Stimulated activated CD4-positive, alpha-beta T cell treated with anti-CD3 and anti-CD28 coated beads, Interleukin-2, amount 100 ng/mL, for 4 hours (primary cell): ENCODE measurements at places on chromosomes 5 and 9.

DNA sequence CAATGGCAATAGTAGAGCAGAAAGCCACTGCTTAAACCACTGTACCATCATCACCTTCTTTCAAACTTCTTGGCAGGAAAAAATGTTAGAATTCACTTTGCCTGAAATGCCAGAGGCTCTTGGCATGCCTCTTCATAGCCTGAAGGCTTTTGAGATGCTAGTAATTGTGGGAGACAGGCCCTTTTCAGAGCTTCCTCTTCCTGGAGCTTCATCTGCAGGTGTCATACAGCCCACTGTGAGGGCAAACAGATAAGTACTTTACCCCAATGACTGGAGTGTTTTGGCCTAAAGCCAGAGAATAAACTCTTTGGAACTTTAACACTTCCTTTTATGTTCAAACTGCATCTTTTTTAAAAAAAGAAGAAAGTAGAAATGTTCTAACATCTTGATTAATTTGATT is 81.3 kb upstream of the TMEM171 start:
- DNase-seq: no peak

DNA sequence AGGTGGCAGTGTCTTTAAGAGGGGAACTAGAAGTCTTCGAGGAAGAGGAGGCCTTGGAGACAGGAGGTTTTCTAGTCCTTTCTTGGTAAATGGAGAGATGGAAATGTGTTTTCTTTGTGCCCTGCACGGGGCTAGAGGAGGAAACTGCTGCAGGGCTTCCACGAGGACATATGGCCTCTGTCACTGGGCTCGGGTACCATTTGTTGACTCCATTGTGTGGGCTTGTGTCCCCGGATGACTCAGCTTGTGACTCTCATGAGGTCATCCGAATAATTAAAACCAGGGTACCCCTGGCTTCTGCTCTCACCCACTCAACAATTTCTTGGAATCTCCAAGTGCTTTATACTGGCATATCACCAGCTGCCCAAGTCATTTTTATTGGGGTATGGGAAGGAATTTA is 261.7 kb downstream of the KIF4B start:
- no peak for DNase-seq

GRCh38 chr5:139642213-139642612 is 5.9 kb upstream of the CXXC5 start:
- DNase-seq: no peak

DNA sequence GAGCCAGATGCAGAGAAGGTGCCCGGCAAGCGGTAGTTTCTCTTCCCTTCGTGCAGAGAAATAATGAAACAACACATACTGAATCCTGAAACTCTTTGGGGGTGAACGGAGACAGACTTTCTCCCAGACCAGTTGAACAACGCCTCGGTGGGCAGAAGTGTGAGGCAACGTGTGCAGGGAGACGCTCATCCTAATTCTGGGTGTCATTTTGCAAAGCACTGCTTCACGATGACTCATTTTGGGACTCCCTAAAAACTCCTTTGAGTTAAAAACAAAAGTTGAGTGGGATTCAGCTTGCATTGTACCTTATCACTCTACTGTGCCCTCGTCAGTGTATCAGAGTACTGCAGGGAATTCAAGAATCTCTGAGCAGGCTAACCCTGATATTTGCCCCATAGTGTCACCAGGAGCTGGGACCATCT is 3.5 kb upstream of the NEK6 start:
- DNase-seq: no peak

- no peak for DNase-seq
Measured at GRCh38 chr5:170554521-170555267, 50.9 kb downstream of the KCNIP1 start.

DNA sequence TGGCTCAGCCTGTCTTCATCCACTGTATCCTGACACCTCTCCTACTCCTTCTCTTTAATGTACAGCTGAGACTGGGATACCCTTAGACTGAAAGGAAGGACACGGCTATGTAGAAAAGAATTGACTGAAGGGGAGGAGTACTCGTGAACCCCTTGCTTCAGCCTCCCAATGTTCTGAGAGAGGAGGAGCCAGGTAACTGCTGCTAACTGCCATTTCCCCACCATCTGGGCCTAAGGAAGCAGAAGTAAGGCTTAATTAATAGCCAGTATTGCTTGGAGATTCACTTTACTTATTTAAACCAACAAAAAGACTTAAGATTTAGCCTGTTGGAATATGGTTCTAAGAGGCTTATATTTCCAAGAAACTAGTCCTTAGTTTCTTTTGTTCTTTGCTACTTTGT is 18.8 kb upstream of the RGS3 start:
- no peak for DNase-seq

GRCh38 chr5:74044936-74045335 is 418.9 kb downstream of the ARHGEF28 start:
- DNase-seq: no peak

- DNase-seq: no peak
Measured at GRCh38 chr5:143759396-143760130, 52.4 kb upstream of the HMHB1 start.

- DNase-seq: no peak
Measured at GRCh38 chr5:23648656-23649055, 141.2 kb downstream of the PRDM9 start.

DNA sequence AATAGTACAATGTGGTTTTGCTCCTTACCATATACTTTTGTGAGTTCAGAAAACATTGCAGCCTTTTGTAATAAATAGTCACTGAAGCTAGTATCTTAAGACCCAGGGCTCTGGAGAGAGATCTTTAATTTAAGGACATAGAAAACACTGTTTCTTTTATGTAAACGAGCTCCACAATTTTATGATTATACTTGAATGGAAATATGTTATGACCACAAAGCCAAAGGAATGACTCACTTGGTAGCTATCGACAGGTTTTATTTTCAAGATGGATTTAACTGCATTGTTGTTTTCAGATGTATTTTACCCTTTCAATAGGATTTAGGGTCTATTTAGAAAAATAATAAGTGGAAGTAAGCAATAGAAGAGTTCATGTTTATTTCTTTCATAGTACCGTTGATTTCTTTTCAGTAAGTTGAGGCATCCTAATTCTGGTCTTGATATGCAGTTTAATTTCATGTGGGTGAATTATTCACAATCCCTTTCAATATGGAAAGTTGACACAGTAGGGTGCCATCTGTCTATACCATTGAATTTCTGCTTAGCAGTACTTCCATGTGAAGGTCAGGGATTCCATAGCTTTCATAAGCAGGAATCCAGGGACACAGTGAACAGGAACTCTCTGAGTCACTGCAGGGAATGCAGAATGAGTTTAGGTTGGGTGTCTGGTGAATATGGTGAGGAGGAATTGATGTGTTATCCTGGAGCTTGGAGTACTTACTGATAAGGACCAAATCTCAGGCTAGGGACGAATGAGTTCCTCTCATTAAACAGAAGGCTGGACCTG is 157.6 kb downstream of the CD180 start:
- no peak for DNase-seq

GRCh38 chr9:113293285-113293878 is 9.8 kb downstream of the RNF183 start:
- no peak for DNase-seq

- DNase-seq: no peak
Measured at GRCh38 chr5:132850066-132850465, 16.2 kb downstream of the GDF9 start.
